Stimulated activated CD4-positive, alpha-beta T cell treated with anti-CD3 and anti-CD28 coated beads, TNF-alpha, amount 100 ng/mL, for 1 hour (primary cell): ENCODE measurements at places on chromosomes 5 and 9.

- DNase-seq, result no peak
Observed at GRCh38 chr5:158074992-158075769, 216.2 kb upstream of the CLINT1 start.

- no peak for DNase-seq
Observed at GRCh38 chr5:169695919-169696490, 58.9 kb downstream of the DOCK2 start.

- no peak for DNase-seq
Observed at GRCh38 chr9:8179381-8180053, 379.9 kb upstream of the DMAC1 start.

- DNase-seq, result no peak
Observed at GRCh38 chr5:171291371-171291770, 17.7 kb upstream of the TLX3 start.

- DNase-seq, result no peak
Observed at GRCh38 chr5:43078956-43079355, 38.8 kb upstream of the ANXA2R start.

- no peak for DNase-seq
Observed at GRCh38 chr9:78525986-78526560, 229.1 kb downstream of the PSAT1 start.

DNA sequence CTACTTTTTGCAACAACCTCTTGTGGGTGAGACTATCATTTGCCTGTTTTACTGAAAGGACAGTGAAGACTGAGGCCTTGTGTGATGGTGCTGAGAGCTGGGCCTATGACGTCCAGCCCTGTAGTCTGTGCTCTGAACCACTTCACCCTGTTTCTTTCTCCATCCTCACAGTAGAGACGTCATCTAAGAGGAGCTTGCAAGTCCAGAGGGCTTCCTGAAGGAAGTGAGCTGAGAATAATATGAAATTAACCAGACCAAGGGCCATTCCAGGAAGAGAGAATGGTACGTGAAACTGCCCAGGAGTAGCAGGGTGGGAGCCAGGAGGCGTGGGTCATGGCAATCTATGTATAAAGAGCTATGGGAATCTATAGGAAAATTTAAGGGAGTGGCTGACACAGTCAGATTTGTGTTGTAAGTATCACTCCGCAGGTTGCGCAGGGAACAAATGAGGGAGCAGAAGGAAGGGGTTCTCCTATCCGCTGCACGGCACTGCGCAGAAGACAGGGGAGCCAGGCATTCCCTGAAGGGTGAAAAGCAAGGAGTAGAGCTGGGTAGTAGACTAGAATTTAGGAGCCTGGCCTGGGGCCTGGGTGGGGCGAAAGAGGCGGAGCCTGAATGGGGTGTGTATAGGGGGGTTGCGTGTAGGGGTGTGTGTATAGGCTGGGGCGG lies 596 bp upstream of the FGFR4 start:
- no peak for DNase-seq

- DNase-seq, result no peak
Observed at GRCh38 chr5:82396871-82397514, 118.8 kb upstream of the RPS23 start.

- no peak for DNase-seq
Observed at GRCh38 chr9:35960039-35960655, 2.2 kb upstream of the OR2S2 start.

GRCh38 chr5:62578540-62578939 lies at the start of gene LRRC70:
Gene LRRC70, plus strand, starts transcription at chr5:62578819. Its CDS starts 620 bp downstream, at chr5:62579439.
- no peak for DNase-seq

DNA sequence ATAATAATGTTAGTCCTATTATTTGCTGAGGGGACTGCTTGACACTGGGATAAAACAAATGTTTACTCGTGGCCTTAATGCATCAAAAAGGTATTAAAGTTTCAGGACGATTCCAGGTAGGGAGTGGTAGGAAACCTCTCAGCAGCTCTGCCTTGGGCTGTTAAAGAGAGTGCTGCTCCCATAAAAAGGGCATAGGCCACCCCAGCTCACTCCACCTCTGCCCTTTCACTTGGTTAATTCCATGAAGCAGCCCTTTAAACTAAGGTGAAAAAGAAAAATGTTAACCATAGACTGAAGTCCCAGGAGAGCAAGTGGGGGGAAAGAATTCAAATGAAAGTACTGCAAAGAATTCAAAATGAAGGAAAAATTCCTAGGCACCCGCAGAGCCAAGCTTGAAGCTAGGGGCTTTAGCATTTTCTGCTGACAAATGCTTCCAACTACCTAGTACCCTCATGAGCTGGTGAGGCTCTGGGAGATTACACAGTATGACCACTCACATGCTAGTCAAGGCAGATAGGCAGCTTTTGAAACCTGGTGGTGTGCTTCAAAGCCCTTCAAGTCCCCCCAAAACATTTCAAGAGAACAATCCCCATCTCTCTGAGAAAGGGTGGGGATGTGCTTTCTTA lies 8.5 kb downstream of the KLF9 start:
- DNase-seq, result no peak

- DNase-seq, result no peak
Observed at GRCh38 chr5:25418319-25418859, 773.6 kb upstream of the CDH10 start.

DNA sequence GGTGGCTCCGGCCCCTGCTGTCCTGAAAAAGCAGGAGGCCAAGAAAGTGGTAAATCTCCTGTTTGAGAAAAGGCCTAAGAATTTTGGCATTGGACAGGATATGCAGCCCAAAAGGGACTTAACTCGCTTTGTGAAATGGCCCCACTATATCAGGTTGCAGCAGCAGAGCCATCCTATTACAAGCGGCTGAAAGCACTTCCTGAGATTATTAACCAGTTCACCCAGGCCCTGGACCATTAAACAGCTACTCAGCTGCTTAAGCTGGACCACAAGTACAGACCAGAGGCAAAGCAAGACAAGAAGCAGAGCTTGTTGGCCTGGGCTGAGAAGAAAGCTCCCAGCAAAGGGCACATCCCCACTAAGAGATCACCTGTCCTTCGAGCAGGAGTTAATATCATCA lies 89.7 kb downstream of the MLLT3 start:
- no peak for DNase-seq

DNA sequence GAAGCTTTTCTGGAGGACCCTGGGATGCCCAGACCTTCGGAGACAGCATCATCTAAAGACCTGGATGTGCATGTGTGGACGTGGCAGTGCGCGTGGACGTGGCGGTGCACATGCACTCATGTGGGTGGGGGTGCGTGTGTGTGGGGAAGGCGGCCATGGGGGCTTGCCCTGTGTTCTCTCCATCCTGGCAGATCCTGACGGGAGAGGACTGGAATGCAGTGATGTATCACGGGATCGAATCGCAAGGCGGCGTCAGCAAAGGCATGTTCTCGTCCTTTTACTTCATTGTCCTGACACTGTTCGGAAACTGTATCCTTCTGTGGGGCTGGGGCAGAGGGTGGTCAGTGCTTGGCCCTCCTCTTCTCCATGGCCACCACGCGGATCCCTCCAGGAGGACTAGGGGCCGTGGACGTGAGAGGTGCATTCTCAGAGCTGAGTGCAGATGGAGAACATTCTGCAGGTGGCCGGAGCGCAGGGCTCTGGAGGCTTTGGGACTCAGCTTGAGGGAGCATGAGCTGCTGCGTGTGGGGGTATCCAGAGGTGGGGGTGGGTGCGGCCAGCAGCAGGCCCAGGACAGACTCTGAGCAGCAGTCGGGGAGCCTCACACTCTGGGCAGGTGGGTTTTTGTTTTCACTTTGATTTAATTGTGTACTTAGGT lies 129.1 kb downstream of the CACNA1B start:
- no peak for DNase-seq

DNA sequence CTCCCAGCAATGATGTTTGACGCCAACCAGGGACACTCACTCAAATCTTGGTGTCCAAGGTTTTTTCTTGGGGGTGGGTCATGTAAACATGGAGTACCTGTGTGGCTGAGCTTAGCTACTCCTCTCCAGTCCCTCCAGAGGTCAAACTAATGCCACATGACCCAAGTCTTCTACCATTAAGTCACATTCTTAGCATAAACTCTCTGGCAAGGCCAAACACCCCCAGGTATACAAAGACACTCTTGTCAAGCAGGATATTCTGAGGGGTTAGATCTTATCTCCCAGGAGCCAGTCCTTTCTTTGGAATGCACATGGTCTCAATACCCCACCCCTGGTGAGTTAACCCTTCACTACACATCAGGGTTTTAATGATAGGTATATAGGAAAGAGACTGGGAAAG lies 161.4 kb downstream of the PDZD2 start:
- no peak for DNase-seq

DNA sequence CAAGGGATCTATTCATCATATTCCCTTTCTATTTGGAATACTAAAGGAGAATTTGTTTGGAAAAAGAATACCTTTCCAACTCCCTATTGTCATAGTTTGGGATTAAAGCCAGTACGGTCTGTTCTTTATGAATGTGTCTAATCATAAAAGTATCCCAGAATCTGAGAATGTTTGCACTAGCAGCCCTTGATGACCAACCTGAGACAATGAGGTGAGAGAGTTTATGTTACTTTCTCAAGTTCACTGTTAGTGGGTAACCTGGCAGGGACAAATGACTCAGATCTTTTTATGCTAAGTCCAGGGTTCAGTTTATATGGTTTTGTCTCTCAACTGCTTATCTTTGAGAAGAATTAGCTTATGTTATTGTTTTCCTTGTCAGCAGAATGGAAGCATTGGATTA lies 25.3 kb upstream of the TLR4 start:
- DNase-seq, result no peak

- DNase-seq, result no peak
Observed at GRCh38 chr5:35656721-35657120, 39.1 kb downstream of the SPEF2 start.
